ENCODE measurements at places on chromosomes 6 and 20.
A peak's percentile ranks its signal among the peaks of the same experiment; 100 is the strongest.

- no peak for DNase-seq
Observed at GRCh38 chr6:55405474-55406235, 78.4 kb downstream of the GFRAL start.

- no peak for DNase-seq
Observed at GRCh38 chr6:134295953-134296553, 21.9 kb downstream of the SGK1 start.

DNA sequence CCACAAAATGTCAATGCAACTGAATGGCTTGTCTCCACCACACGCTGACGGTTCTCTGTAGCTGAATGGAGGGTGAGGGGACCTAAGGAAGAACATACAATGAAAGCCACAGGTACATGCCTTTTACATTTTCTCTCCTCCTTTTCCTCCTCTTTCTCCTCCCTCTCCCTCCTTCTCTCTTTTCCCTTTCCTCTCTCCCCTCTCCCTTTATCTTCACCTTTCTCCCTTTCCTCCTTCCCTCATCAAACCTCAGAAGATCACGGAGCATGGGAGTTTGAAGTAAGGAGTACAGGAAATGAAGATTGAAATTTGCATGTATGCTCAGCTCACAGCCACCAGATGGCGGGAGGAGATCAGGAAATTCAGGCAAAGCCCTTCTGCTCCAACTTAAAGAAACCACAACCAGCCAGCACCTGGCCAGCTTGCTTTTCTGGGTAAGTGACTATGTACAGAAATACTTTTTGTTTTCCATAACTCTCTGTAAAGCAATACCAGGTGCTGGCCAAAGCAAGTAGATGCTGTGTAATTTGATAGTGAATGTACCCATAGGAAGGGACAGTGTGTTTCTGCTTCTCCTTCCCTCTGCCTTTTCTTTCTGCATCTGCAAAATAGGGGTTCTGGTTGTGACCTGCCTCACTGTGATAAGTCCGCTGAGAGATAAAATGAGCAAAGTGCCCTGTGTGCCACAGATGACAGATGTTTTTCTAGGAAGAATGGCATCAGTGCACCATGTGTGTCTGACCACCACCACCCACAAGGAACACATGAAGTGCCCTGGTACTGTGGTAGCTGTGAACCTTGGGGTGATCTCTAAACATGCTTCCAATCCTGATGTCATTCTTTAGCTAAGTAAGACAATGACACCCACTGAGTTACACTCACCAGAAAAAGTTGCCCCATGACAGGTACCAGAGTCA is 18.6 kb upstream of the FOXO3 start:
- DNase-seq = peak; percentile 69

DNA sequence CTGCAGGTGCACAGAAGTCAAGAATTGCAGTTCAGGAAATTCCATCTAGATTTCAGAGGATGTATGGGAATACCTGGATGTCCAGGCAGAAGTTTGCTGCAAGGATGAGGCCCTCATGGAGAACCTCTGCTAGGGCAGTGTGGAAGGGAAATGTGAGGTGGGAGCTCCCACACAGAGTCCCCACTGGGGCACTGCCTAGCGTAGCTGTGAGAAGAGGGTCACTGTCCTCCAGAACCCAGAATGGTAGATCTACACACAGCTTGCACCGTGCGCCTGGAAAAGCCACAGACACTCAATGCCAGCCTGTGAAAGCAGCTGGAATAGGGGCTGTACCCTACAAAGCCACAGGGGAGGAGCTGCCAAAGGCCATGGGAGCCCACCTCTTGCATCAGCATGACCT is 681.4 kb downstream of the EPHA7 start:
- no peak for DNase-seq

- no peak for DNase-seq
Observed at GRCh38 chr6:170365593-170365992, 59.0 kb downstream of the FAM120B start.

DNA sequence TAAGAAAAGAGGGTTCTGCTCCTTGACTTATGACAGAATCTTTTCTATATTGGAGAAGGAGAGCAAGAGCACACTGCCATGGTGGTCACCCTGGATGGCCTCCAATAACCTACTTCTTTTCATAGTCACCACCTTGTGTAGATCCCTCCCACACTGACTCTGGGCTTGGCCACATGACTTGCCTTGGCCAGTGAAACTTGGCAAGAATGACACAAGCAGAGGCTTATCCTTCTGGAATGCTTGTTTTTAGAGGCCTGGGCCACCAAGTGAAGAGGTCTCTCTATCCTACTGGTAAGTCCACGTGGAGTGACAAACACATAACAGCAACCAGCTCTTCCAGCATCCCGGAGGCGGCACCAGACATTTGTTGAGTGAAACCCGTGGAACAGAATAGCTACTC is 349.4 kb upstream of the JARID2 start:
- DNase-seq = no peak

DNA sequence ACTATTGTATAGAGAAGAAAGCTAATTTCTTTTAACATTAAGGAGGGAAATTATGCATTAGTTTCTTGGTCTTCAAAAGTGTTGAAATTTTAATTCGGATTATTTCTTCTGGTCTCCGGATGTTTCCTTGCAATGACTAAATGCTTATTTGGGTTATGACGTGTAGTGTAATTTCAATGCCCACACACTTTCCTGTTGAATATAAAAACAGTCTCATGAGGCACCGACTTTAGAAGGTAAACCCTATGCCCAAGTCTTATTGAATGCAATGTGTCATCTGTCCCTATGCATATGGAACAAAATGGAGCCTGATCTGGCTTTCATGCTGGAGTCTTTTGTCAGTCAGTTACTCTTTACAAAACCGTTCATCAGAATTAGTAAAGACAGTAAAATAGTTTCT is 17.7 kb downstream of the GJA1 start:
- DNase-seq = no peak

DNA sequence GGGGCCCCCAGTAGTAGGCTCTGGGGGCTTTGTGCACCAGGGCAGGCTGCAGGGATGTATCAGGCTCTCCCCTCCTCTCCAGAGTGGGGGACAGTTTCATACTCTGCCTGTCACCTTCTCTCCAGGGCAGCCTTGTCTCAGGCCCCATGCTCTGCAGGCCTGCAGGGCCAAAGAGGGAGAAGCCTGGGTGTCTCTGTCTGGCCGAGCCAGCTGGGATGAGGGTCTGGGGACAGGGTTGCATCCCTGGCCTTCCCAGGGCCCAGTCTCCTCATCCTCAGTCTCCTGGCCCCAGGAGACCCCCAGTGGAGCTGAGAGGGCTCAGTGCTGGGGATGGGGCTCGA is 14.8 kb upstream of the IP6K3 start:
- no peak for DNase-seq

DNA sequence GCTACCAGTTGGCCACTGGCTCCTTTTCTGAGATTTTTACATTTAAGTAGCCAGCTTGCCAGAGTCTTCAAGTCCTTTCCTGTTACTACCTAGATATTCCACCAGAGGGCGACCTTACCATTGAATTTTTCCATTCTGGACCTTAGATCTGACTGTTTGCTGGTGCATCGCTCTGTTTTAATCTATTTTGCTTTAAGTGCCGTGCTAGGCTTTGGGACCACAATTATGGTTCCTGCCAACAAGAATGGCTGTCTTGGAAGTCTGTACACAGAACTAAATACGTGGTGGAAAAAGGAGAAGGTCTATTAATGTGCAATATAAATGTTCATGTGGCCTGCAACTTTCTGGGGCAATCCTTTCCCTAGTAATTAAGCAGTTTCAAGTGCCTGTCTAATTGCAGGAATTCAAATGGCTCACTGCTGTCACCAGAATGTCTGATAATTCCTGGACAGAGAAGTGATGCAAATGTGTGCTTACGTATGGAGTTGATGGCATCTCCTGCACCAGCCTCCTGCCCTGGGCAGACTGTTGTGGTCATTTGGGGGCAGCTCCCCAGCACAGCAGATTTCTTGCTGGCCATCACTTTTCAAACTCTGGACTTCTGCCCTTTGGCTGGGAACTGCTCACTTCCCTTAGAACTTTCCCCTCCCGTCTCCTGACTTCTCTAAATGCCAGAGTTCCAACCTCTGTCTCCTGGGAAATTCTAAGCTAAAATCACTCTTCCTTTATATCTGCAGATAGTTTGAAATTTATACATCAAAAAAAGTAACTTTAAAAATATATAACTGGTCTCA is 5.6 kb upstream of the HLA-DOA start:
- peak; percentile 15 for DNase-seq

GRCh38 chr20:535958-536357 is 7.6 kb downstream of the CSNK2A1 start:
- DNase-seq = no peak

GRCh38 chr6:44166591-44167184 is 8.1 kb downstream of the CAPN11 start:
- DNase-seq = no peak

GRCh38 chr6:29924287-29924686 is 18.0 kb upstream of the HLA-A start:
- no peak for DNase-seq

- no peak for DNase-seq
Observed at GRCh38 chr6:20061952-20062351, 150.3 kb downstream of the MBOAT1 start.

DNA sequence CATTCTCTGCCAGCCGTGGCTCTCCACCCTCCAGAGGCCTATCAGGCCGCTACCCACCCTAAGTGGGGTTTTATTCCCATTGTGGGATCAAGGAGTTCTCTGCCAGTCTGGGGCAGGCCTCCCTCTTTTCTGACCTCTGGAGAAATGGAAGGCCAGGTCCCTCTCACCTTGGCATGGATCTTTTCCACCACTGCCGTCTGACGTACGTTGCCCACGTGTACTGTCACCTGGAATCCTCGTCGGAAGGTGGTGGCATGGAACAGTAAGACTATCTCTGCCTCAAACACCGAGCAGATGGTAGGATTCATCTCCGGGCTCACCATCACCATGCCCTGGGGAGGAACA is 7.3 kb downstream of the GTPBP2 start:
- DNase-seq = no peak

GRCh38 chr6:9606435-9607134 is 808.3 kb downstream of the TFAP2A start:
- no peak for DNase-seq

DNA sequence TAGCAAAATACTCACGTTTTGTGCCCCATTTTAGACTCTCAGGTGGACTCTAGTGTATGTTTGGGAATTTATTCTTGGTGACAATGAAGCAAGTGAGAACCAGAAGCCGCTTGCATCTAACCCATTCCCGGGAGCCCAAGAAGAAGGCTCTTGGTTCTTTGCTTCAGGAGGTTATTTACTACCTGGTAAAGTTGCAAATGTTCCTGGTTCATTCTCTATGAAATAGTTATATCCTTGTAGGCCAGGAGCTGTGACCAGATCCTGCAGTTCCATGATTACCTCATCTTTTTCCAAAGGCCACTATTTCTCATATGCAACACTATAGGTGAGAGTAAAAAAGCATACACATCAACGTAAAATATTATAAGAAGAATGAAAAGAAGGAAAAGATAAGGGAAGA is 60.9 kb upstream of the FABP7 start:
- no peak for DNase-seq

DNA sequence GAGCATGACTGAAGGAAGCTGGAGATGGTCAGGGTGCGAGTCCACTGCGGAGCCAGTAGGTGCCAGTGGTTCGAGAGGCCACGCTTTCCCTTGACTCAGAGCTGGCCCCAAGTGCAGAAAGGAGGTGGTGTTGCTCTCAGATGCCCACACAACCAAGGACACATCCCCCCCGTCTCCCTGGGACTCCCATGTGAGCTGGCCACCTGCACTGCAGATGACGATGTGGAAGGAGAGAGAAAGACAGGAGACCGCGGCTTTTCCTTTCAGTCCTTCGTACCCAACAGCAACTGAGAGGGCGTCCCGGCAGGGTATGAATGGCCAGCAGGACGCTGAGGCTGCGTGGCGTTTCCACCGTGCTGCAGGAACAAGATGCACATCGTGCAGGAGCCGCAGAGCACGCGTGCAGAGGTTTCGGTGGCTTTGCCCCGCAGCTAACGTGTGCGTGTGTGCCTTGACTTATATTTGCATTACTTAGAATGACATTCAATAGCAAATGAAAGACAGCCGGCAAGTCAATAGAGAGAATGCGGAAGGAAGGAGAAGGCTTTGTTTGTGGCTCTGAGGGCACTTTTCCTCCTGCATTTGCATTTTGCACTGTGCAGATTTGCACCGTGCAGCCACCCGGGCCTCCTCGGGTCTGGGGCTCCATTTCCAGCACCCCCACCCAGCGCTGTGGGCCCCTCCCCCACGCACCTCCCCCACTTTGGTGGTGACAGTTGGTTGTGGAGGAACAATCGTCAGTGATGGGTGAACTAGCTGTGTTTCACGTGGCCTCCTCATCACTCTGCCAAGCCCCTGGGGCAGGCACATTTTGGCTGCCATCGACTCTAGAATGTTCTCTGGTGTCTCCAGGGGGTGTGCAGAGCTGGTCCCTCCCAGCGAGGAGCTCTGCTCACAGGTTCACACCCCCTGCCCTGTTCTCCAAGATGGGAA is 26.4 kb upstream of the BHLHE23 start:
- no peak for DNase-seq

DNA sequence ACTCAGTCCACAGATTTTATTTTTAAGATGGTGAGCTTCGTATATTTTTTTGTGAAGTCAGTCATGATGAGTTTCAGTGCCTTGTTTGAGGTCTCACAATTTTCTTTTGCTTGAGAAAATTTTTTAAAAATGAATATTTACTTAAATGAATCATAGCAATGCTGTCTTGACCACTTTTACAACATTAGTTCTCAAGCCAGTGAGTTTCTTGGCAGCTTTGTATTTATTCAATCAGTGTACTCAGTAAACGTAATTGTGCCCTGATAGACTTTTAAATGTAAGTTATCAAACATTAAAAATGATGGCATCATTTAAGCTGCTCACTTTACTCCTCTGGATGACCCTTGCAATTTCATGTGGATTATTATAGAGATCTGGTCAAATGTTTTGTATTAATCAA is 261.4 kb downstream of the KHDC1L start:
- DNase-seq = no peak

DNA sequence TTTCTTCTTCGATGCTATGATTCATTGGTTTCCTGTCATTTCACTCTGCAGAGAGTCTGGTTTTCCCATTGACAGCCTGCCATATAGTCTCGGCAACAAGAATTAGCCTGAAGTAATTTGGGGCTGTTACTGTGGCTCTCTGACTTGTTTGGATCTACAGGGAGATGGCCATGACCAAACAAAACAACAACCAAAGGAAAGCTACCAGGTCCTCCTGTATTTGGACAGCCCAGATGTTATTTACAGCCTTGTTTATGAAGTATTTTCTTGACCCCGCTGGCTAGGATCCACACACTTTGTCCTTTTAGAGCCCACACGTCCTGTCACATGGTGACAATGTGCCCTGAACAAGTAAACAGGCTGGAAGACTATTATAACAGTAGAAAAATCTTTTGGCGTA is 111.4 kb upstream of the PREP start:
- no peak for DNase-seq

GRCh38 chr6:93574299-93574698 is 154.9 kb upstream of the EPHA7 start:
- DNase-seq = no peak
